ENCODE measurements at places on chromosomes 12 and 14. TPM values are rescaled to one million over a fixed set of nuclear protein-coding genes. Genes with fewer than 3 reads are reported as not detected.

Gene CCDC197
- total RNA-seq = not detected

GRCh38 chr14:20662968-20663732 lies 21.2 kb upstream of the RNASE4 start:
- peak; percentile 42 for DNase-seq

- DNase-seq = no peak
These were observed 129.8 kb downstream of the TBX5 start for GRCh38 chr12:114275932-114276785.

DNA sequence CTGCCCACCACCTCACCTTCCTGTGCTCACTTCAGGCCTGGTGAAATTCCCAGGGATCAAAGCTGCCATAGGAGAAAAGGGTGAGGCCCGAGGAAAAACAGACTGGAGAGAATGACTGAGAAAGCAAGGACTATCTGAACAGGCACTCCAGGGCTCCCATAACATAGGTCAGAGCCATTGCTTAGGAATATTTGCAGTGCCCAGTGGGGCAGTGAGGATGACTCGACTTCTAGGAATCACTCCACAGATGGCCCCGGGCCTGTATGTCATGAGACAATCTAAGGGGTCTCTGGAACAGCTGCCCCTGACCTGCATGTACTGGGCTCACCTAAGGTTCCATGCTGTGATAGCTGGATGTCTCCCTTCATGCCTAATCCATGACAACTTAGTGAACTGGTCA lies 51.6 kb downstream of the GPHB5 start:
- DNase-seq = no peak

GRCh38 chr12:93242154-93242972 lies 135.4 kb upstream of the NUDT4 start:
- no peak for DNase-seq

DNA sequence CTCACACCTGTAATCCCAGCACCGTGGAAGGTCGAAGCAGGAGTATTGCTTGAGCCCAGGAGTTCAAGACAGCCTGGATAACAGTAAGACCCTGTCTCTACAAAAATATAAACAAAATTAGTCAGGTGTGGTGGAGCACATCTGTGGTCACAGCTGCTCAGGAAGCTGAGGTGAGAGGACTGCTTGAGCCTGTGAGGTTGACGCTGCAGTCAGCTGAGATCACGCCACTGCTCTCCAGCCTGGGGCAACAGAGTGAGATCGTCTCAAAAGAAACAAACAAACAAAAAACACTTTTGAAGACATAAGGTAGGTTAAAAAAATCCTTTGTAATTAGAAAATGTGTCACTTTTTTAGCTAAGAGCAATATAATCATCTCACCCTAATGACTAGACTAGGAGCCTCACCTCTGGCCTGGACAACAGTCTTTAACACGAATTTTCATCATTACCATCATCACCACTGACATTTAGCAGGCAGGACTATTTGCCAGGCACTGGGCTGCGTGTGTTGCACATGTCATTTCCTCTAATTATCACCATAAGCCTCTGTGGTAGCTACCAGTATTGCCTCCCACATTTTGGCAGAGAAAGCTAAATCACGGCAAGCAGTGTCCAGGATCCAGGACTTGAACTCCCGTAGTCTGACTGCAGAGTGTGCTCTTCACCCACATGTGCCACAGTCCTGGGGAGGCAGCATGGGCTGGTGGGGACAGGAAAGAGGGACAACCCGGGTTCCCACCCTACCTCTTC lies 4.6 kb upstream of the SYCP3 start:
- no peak for DNase-seq

Gene DDX51
- total RNA-seq = 6.6 TPM
